Right hindlimb (tissue), 1 donor: ENCODE measurements at places on chromosomes 2 and 18.

- no peak for DNase-seq
These were observed 304.4 kb downstream of the GULP1 start for GRCh38 chr2:188596054-188596453.

DNA sequence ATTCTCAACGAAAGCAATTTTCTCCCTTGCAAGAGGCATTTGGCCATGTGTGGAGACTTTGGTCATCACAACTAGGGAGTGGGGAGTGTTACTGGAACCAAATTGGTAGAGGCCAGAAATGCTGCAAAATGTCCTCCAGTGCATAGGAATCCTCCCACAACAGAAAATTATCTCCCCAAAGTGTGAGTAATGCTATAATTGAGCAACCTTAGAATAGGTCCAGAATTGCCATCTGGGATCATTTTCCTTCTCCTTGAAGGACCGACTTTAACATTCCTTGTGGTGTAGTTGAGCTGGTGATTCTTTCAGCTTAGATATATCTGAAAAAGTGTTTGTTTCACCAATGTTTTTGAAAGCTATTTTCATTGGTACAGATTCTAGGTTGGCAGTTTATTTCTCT lies 111.2 kb upstream of the SMIM21 start:
- DNase-seq, result no peak

DNA sequence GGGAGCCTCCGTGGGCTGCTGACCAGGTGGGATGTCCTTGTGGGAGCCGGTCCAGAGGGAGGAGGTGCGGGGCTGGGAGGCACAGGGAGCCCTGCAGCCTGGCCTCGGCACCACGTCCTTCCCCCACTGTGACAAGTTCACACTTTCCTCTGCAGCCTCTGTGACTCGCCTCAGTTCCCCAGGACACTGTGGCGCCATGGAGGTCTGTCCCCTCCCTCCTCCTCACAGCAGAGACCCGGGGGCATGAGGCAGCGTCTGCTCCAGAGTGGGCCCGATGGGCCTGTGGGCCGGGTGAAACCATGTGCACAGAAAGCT lies 27.3 kb upstream of the KCNG2 start:
- DNase-seq, result no peak

- no peak for DNase-seq
These were observed 261.3 kb upstream of the CCDC68 start for GRCh38 chr18:55220523-55220922.

- no peak for DNase-seq
These were observed 287.0 kb upstream of the CCDC68 start for GRCh38 chr18:55246278-55246677.

- DNase-seq, result no peak
These were observed 46.7 kb downstream of the REEP1 start for GRCh38 chr2:86290596-86291327.

DNA sequence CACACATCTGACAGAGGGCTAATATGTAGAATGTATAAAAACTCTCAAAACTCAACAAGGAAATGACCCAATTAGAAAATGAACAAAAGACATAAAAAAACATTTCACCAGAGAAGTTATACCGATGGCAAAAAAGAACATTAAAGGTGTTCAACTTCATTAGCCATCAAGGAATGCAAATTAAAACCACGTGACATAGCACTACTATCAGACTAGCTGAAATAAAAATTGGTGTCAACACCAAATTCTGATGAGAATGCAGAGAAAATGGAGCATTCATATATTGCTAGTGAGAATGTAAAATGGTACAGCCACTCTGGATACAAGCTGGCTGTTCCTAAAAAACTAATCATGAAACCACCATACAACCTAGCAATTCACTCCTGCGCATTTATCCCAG lies 128.0 kb downstream of the INSIG2 start:
- DNase-seq, result no peak

- peak; percentile 52 for DNase-seq
These were observed 138.8 kb downstream of the MCFD2 start for GRCh38 chr2:46776687-46777327.

GRCh38 chr2:27202854-27203253 lies 9.0 kb upstream of the ATRAID start:
- no peak for DNase-seq

DNA sequence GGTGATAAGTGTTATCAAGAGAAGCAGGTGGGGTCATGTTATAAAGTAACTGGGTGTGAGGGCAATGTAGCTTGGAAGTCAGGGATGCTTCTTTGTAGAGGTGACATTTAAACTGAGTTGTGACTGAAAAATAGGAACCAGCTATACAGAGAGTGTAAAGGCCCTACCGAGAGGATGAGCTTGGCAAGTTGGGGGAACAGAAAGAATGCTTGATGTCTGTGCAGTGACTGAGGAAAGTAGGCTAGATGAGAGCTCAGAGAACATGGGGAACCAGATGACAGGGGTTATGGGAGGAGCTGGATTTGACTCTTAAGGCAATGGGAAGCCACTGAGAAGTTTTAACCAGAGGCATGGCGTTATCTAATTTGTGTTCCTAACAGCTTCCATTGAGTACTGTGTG lies 115.3 kb downstream of the DOCK10 start:
- no peak for DNase-seq

DNA sequence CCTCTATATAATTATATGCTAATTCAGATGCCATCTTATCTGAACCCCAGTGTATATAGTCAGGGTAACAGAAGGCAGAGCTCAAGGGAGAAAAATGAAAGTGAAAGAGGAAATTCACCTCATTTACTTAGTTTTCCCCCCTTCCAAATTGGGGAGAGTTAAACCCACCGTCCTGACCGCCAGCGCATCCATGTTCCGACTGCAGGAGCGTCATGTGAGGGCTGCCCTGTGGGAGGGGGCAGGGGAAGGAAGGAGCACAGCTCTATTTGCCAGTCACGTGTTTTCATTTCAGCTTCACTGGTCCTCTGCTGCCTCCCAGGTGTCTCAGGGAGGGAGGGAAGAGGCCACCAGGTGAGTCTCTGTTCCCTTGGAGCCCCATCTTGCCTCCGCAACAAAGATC lies 13.2 kb downstream of the CNNM4 start:
- DNase-seq, result no peak

DNA sequence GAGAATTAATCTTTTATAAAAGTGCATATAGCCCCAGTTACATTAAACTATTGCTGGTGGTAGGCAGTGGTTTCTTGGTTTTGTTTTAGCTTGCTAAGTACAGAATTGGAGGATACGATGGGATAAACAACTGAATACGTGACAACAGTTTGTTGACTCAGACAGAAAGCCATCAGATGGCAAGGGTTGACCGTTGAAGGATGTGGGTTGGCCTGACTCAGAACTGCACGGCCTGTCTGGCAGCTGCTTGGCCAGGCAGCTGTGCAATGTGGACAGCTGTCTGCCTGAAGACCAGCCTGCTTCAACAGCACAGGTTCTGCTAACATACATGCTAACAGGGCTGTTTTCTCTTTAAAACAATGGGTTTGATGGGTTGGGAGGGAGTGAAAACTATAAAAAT lies 46.6 kb downstream of the PRKRA start:
- peak; percentile 75 for DNase-seq

GRCh38 chr18:47930199-47930930 lies at the start of gene SMAD2:
Gene SMAD2, minus strand, starts transcription at chr18:47930659. Its CDS starts 33,903 bp downstream, at chr18:47896756.
- peak; percentile 89 for DNase-seq

DNA sequence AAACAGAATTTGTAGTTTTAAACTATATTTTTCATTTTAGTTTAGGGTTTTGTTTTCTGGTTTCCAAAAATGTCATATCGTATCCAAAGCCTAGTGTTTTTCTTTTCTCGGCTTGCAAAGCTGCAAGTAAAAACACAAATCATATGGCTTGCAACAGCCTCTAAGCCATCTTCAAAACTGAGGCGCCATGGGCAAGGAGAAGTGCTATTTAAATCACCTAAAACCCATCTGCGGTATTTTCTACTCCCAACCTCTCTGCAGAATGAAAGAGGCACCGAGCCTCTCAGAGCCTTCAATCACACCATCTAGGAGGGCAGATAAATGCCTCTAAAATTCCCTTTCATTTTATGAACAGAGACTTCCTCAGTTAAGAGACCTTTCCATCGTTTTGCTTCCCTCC lies 25.2 kb downstream of the FECH start:
- DNase-seq, result no peak

GRCh38 chr2:88211003-88211808 lies 41.1 kb downstream of the THNSL2 start:
- no peak for DNase-seq

- no peak for DNase-seq
These were observed 1.9 kb downstream of the ACTR1B start for GRCh38 chr2:97661927-97662326.
